Placental pericyte (primary cell): ENCODE measurements at places on chromosomes 3 and 15. TPM values are rescaled to one million over a fixed set of nuclear protein-coding genes. Genes with fewer than 3 reads are reported as not detected.

CHRNA7 gene
- total RNA-seq, result under 0.01 and 0.22 TPM in 2 replicates

TNFSF10 gene
- 0.22 and 0.43 TPM in 2 replicates for total RNA-seq

MUC4 gene
- not detected in 2 replicates for total RNA-seq

MEIS2 gene
- total RNA-seq, result 34.4 and 42.9 TPM in 2 replicates

CAMK1 gene
- total RNA-seq, result 13.3 and 25.2 TPM in 2 replicates

UPK1B gene
- not detected in 2 replicates for total RNA-seq

MESP1 gene
- under 0.01 TPM in 1 of 2 replicates, not detected in the other for total RNA-seq

SMARCC1 gene
- 44.0 and 59.8 TPM in 2 replicates for total RNA-seq

OR4F15 gene
- 0.22 and 0.57 TPM in 2 replicates for total RNA-seq

CATSPER2 gene
- total RNA-seq, result 0.72 and 1.5 TPM in 2 replicates

ISLR2 gene
- under 0.01 and 0.72 TPM in 2 replicates for total RNA-seq

CCR4 gene
- total RNA-seq, result not detected in 2 replicates

GOLGA8J gene
- not detected in 2 replicates for total RNA-seq

OXTR gene
- total RNA-seq, result 1.1 and 12.3 TPM in 2 replicates

CCDC54 gene
- total RNA-seq, result not detected in 2 replicates

TGM4 gene
- total RNA-seq, result not detected in 2 replicates

SNRK gene
- total RNA-seq, result 17.7 and 45.0 TPM in 2 replicates

C2CD4A gene
- not detected in 2 replicates for total RNA-seq

SCG5 gene
- 6.6 and 16.5 TPM in 2 replicates for total RNA-seq

ZDHHC23 gene
- total RNA-seq, result 0.72 and 1.1 TPM in 2 replicates

IL17RE gene
- total RNA-seq, result 0.72 and 0.88 TPM in 2 replicates

PDZRN3 gene
- 15.3 and 67.4 TPM in 2 replicates for total RNA-seq

SCG3 gene
- not detected in 2 replicates for total RNA-seq

BNC1 gene
- total RNA-seq, result 26.5 and 54.5 TPM in 2 replicates

CLRN1 gene
- total RNA-seq, result not detected in 2 replicates
